Hematopoietic multipotent progenitor cell (in vitro differentiated cells): ENCODE measurements at places on chromosomes 1 and 21.

GRCh38 chr1:110340207-110340468, 961 bp downstream of the RBM15 start:
- DNase-seq, result peak; percentile 16

DNA sequence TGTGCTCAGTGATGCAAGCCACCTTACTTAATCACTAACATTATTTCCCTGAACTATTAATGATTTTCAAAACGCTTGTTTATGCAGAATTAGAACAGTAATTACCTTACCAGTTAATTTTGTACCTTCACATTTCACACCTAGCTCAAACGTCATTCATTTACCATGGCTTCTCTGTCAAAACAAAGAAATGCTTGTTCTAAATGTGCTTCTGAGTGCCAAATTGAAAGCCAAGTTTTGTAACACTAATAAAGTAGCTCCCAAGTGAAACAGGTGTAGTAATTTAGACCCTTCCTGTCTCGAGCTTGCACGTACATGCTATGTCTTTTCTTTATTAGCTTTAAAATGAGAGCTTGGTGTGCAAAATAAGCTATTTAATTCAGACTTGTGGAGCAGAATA, 533.7 kb upstream of the PKN2 start:
- no peak for DNase-seq

DNA sequence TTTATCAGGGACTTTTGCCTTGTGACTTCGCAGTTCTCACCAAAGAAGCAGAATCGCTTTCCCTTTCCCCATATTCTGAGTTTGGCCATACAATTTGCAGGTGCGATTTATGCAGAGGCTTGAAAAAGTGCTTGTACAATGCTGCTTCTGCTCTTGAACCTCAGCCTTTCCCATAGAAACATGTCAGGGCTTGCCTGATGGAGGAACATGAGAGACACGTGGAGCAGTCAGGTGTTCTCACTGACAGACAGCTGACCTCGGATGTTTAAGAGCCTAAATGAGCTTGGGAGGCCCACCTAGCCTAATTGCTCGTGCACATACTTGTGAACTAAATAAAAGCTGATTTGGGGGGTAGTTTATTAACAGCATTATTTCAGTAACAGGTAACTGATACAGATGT, 290.0 kb downstream of the S1PR1 start:
- no peak for DNase-seq

DNA sequence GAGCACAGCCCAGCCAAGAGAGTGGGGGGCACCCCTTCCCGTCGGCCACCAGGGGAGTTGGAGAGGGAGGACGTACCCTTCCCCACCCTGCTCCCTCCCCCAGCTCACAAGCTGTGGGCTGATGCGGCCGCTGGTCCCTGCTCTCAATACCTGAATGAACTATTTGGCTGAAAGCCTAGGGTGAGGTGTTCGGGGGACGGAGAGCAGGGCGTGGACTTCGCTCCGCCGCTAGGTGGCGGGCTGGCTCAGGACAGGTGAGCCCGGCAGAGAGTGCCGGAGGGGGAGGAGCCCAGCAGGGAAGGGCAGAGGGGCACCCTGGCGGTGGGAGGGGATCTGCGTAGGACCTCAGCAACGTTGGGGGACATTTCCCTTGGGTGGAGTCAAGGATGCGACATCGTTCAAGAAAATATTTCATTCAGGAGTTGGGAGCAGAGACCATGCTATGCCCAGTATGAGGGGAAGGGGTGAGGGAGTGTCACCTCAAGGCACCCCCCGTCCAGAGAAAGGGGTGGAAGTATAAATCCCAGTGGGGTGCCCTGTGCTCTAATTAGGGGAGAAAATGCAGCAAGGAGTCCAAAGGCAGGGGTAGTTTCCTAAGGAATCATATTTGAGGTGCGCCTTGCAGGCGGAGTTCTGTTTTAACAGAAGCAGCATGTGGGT, 12.0 kb upstream of the RHBG start:
- DNase-seq, result peak; percentile 28

GRCh38 chr1:30327370-30328099, 395.9 kb downstream of the MATN1 start:
- no peak for DNase-seq

- DNase-seq, result no peak
Measured at GRCh38 chr1:29641921-29642320, 405.6 kb downstream of the PTPRU start.

DNA sequence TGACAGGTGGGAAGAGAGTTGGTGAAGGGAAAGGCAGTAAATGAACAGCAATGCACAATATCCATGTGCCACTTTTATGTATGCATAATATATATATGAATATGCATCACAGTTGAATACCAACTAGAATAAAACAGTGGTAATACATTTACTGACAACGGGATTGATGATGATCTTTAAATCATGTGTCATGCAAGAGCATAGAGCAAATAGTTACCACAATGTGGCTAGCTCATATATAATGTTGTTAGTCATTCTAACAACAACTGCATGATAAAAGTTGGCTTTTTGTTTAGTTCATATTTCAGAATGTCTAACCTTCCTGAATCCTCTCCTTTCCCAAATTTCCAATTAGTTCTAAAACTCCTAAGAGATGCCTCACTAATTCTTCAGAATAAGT, 46.4 kb downstream of the GORAB start:
- DNase-seq, result no peak

- DNase-seq, result no peak
Measured at GRCh38 chr1:62046927-62047326, 147.7 kb upstream of the L1TD1 start.

DNA sequence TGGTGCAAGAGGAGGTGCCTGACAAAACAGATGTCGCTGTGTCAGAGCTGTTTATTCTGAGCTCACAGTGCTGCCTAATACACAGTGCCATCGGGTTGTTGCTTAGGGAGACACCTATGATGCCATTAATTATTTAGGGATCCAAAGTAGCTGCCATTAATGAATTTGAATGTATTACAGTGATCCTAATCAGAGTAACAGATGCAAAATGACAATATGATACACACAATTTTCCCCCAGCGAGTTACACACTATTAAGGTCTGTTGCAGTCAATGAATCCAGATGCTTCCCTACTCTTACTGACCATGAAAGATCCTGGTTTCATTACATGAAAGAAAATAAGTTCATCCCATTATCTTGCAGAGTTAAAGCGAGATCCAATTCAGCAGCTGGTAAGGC, 91.3 kb downstream of the RWDD3 start:
- DNase-seq, result no peak

GRCh38 chr1:110196917-110197765, 13.0 kb upstream of the KCNC4 start:
- no peak for DNase-seq

GRCh38 chr1:95437781-95438180, 203.8 kb downstream of the RWDD3 start:
- no peak for DNase-seq

DNA sequence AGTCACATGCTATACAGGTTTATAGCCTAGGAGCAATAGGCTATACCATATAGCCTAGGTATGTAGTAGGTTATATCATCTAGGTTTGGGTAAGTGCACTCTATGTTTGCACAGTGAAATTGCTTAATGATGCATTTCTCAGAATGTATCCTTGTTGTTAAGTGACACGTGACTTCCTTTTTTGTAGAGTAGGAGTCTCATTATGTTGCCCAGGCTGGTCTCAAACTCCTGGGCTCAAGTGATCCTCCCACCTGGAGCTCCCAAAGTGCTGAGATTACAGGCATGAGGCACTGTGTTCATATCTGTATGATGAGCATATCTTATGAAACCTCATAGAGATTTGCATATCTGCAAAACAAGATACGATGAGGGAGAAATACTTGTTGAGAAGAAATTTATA, 13.8 kb upstream of the ABCB10 start:
- DNase-seq, result no peak

GRCh38 chr1:228034954-228035837, 28.4 kb downstream of the WNT3A start:
- no peak for DNase-seq

GRCh38 chr1:230308039-230308438, 118.1 kb downstream of the PGBD5 start:
- no peak for DNase-seq

- no peak for DNase-seq
Measured at GRCh38 chr1:59055908-59056719, 240.8 kb upstream of the FGGY start.

- no peak for DNase-seq
Measured at GRCh38 chr1:245070836-245071615, 83.8 kb upstream of the KIF26B start.

DNA sequence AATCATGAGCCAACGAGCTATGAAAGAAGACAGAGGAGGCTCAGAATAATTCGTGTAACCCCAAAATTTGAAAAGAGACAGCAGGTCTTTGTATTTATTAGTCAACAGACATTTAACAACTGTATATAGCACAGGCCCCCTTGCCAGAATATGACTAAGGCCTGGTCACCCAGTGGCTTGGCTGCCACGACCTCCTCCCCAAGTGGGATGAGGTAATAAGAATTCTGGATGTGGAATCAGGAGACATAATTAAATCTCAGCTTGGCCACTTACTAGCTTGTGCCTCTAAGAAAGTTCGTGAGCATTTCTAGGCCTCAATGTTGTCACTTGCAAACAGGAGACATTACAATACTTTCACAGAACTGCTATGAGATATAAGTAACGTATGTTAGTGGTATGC, 134.2 kb upstream of the TNFSF4 start:
- no peak for DNase-seq

GRCh38 chr1:38194472-38194871, 147.9 kb upstream of the POU3F1 start:
- no peak for DNase-seq

GRCh38 chr1:186775881-186776560, 52.7 kb upstream of the PLA2G4A start:
- no peak for DNase-seq

- peak; percentile 50 for DNase-seq
Measured at GRCh38 chr21:14737284-14737691, 191.2 kb upstream of the SAMSN1 start.
